ENCODE measurements at places on chromosomes 3 and 15.

- DNase-seq = no peak
Observed at GRCh38 chr3:4984511-4984864, 5.3 kb downstream of the BHLHE40 start.

- no peak for DNase-seq
Observed at GRCh38 chr3:79906106-79906505, 138.3 kb upstream of the ROBO1 start.

DNA sequence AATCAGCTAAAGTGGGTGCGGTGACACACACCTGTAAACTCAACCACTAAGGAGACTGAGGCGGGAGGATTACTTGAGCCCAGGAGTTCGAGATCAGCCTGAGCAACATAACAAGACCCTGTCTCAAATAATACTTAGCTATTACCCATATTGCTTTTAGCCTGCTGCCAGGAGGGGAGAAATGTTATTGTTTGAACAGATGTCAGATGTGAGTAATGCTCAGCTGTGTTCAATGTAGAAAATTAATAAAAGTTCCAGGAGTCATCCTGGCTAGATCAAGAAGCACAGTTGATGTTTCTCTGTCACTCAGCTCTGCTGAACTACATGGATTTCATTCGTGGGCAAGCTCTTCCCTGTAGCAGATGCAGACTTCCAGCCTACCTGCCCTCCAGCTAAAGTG is 22.2 kb downstream of the LSM3 start:
- no peak for DNase-seq

GRCh38 chr3:122959339-122959738 is 68.2 kb downstream of the SEMA5B start:
- no peak for DNase-seq

DNA sequence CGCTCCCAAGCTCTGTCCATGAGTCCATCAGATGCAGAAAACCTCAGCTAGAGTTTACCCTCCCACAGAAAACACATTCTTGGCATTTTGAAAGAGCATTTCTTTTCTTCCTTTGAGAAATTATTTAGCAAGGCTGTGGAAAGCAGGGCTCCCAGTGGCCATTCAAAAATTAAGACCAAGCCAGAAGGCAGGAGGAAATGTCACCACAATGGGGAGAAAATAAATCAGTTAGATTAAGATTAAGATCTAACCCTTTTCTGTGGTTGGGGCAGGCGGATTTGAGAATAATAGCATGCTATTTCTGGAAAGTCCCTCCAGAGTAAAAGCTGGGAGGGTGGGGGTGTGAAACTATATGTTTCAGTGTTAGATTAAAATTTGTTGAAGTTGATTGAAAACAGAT is 20.2 kb downstream of the LRIG1 start:
- peak; percentile 69 for DNase-seq

- no peak for DNase-seq
Observed at GRCh38 chr3:115341208-115341607, 194.1 kb upstream of the ZBTB20 start.

- no peak for DNase-seq
Observed at GRCh38 chr3:42189001-42189460, 77.0 kb downstream of the CCK start.
